Central memory CD4-positive, alpha-beta T cell (primary cell): ENCODE measurements at places on chromosomes 1 and 21.

- DNase-seq, result no peak
Measured at GRCh38 chr1:206672844-206673758, 11.6 kb upstream of the MAPKAPK2 start.

GRCh38 chr21:28632755-28633408 lies 359.8 kb downstream of the LTN1 start:
- DNase-seq, result no peak

DNA sequence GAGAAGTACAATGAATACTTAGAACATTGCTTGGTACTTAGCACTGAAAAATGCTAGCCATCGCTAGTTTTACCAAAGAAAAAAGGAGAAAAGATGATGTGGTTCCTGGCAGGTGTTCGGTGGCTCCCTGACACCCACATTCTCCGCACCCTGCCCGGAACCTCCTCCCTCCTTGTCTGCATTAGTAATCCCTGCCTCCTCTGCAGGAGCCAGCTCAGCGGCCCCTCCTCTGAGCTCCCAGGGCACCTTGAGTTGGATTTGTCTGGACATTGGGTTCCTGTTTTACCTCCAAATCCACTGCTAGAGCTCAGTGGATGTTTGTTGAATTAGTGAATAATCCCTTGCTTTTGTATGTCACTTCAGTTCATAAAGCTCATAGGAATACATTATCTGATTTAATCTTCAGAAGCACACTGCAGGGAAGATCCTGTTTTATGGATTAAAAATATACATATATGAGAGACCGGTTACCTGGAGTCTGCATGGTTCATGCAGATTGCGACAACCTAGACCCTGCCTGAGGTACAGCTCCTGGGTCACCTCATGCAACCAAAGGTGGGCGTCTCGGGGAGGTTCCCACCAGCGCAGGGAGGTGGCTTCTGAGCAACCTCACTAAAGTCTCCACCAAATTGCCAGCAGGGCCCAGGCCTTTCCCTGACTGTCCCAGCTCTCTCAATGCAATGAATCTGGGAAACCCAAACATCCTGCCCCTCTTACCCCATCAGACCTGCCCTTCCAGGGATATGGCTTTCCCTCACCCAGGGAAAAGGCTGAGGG lies 24.2 kb downstream of the PCAT6 start:
- no peak for DNase-seq

- no peak for DNase-seq
Measured at GRCh38 chr1:74193908-74194307, 4.1 kb downstream of the LRRIQ3 start.

DNA sequence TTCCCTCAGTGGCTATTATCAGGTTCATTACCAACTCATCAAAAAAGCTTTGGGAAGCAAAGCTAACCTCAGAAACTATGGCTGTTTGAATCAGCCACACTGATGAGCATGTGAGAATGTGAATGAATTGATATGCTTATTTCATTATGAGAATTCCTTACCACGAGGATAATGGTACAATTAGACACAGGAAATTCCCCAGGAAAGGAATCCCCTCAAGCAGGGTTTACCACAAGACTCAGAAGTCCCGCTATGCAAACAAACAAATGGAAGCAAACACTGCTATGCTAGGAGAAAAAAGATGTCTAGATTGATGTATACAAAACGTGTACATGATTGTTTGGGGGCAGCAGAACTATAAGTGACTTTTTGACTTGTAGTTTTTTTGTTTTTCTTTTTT lies 205.0 kb downstream of the HMCN1 start:
- DNase-seq, result no peak

GRCh38 chr1:65911679-65912078 lies 119.0 kb downstream of the PDE4B start:
- no peak for DNase-seq

- DNase-seq, result no peak
Measured at GRCh38 chr1:64387389-64388285, 82.3 kb upstream of the CACHD1 start.

GRCh38 chr1:180353945-180354344 lies 123.9 kb downstream of the LHX4 start:
- no peak for DNase-seq

- no peak for DNase-seq
Measured at GRCh38 chr1:27727126-27727525, 1.4 kb downstream of the FAM76A start.

DNA sequence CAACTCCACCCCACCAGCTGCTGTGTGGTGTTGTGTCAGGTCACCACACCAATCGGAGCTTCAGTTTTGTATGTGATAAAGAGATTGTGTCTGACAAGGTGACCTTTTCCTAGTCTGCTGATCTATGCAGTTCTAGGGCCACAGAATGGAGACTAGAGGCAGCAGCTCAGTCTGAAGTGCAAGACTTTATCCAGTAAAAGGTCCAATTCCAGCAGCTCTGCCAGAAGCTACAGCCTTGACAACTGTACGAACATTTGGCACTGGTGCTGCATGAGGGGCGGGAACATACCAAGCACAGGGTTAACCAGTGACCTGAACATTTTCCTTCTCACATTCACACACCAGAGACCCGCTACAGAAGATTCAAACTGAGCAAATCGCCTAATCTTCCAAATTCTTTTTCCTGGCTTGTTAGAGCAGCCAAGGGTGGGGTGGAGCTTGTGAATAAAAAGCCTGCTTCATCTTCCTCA lies 9.3 kb downstream of the FMO1 start:
- no peak for DNase-seq

DNA sequence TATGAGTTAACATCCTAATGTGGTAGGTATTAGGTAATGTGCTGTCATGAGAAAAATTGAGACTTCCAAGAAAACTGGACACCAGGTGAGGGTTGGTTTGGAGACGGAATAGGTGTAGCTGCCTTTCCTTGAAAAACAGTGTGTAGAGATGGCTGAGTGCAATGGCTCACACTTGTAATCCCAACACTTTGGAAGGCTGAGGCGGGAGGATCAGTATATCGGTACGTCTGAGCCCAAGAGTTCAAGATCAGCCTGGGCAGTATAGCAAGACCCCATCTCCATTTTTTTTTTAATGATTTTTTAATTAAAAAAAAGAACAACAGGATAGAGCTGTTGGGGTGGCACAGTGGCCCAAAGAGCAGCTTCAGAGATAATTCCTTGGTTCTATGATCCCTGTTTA lies 6.8 kb upstream of the PPP1R8 start:
- DNase-seq, result no peak

DNA sequence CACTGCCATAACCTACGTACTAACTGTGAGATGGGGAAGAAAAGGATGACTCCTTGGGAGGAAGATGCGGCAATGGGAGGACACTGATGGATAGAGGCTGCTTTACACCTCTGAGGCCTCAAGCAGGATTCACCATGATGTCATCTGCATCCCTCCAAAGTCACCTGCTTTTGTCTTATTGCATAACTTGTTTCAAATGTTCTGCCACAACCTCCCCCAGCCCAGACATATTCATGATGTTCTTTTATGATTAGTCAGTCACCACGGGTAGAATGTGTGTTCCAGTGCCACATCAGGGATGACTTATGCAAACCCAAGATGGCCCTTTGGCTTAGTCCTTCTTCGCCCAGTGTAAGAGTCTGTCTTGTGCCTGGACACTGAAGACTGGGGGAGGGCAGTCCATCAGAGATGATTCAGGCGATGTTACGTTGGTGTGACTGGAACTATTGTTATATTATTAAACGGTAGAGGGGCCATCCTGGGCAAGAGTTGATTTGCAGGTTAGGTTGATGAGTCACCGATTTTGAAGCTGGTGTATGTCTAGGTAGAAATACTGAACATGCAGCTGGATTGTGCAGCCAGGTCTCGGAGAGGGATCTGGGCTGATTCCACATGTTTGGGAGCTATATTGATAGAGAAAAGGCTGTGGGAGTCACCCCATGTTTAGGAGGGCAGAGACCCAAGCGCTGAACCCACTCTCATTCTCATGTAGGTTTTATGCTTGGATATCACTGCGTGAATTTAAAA lies 32.6 kb downstream of the RYR2 start:
- DNase-seq, result no peak

GRCh38 chr1:247434005-247434404 lies 18.0 kb downstream of the NLRP3 start:
- DNase-seq, result no peak

DNA sequence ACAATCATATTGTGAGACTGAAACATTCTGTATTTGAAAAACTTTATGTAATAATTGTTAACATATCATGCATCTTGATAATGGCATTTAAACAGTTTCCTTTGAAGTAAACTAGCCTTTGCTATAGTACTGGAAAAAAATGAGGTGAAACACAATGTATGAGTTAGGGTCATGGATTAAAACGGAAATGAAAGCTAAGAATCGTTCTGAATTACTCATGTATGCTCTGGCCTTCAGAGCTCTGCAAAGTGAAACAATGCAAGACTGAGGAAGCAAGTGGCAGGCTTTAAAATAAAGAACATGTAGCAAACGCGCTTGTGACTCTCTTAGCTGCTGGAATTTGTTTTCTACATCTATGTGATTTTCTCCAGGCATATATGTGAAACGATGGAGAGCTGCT lies 317.1 kb downstream of the DPYD start:
- no peak for DNase-seq

- DNase-seq, result no peak
Measured at GRCh38 chr1:230108580-230108979, 41.5 kb downstream of the GALNT2 start.

DNA sequence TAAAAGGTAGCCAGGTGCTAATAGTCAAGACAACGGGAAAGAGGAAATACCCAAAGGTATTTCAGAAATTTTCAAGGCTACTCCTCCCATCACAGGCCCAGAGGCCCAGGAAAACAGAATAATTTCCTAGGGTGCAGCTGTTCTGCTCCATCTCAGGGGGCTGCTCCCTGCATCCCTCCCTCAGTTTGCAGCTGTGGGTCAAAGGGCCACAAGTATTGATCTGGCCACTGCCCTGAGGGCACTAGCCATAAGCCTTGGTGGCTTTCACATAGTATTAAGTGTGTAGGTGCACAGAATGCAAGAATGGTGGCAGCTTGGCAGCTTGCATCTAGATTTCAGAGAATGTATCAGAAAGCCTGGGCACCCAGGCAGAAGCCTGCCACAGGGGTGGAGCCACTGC lies 179.5 kb downstream of the TTLL7 start:
- DNase-seq, result no peak

GRCh38 chr1:167973832-167974231 lies 37.0 kb upstream of the MPC2 start:
- DNase-seq, result no peak

DNA sequence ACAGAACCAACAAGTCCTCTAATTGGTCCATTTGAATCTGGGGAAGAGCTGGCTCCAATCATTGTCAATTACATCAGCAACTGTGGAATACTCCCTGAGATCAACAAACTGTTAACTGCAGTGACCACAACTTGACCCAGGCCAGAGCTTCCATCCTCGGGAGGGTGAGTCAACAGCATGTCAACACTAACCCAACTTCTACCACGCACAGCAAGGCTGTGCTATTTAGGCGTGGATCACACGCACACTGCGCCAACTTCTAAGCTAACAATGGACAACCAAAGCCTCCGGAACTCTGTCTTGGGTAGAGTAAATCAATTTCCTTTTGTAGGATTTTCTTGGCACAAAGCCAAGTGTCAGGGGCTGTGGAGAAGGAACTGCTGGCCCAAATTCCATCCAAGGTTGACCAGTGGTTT lies 30.4 kb downstream of the APP start:
- no peak for DNase-seq

DNA sequence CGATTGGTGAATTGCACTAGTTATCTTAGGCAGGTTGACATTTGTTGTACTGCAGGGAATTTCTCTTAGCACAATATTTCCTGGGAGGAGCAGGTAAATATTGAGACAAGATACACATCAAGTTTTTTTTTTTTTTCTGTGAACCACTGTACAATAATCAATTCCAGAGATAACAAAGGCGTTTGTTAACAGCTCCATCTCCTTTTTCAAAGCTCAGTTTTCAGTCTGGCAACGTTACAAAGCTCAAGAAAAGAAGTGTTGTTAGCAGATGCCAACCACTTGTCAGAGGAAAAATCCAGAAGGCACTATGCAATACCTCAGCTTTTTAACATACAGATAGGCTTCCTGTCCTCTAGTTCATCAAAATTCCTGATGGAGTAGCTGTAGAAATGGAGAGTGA lies 40.9 kb upstream of the DAB1 start:
- DNase-seq, result no peak

DNA sequence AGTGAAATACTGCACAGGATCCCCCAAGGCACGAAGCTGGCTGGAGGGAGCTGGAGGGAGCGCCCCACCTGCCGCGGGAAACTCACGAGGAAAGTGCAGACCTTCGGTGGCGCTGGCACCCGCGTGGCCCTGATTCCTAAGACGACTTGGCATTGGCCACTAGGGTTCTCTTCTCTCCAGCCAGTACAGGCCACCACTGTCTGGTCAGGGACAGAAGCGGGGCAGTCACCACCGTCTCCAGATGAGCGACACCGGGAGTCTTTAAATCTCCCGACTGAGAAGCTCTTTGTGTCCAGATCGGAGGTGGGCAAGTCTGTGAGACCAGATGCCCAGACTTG lies 19.2 kb upstream of the CHIA start:
- DNase-seq, result no peak

DNA sequence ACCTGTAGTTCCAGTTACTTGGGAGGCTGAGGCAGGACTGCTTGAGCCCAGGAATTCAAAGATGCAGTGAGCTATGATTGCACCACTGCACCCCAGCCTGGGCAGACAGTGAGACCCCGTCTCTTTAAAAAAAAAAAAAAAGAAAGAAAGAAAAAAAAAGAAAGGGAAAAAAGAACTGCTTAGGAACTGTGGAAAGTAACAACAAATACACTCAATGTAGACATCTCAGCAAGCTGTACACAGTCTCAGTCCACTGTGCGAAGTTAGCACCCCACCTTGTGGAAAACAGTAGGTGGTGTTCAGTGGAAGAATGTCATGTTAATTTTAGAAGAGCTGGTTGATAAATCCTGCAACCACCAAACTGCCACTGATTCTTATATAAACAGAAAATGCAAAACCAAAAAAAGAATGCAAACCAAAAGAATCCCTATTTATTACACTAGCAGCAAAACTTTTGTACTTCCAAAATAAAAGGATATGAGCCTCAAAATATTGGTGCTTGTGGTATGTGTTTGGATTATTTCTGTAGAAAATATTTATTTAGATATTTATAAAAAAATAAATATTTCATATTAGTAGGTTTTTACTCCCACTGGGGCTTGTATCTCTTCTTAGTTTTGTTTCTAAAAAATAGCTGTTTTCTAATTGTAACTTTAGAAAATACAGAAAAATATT lies 31.1 kb downstream of the ALG14 start:
- DNase-seq, result no peak

- DNase-seq, result no peak
Measured at GRCh38 chr1:101144671-101145448, 92.0 kb upstream of the S1PR1 start.

DNA sequence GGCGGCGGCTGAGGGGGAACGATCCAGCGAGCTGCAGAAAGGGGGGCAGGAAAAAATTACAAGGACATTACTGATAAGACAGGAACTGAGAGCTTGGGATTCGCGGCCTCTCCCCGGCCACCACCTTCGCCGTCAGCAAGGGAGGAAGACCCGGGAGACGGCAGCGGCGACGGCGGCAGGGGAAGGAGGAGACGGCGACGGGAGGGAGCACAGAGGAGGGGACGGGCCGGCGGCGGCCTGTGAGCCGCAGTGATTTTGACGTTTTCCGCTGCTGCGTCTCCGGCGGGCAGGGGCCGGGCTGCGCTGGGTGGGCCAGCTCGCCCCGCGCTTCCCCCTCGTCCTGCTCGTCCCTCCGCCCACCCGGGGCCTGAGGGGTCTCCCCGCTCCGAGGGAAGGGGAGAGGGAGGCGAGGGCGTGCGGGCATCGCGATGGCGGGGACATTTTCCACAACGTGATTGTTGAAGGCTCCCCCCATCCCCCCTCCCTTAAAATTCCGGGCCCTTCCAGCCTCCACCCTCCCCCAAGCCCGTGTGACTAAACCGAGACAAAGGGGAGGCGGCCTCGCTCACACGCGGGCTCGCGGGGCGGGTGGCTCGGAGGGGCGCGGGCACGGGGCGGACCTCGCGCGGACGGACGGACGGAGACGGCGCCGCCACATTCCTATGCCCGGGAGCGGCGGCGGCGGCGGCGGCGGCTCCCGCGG lies 407 bp downstream of the CAMSAP2 start:
- DNase-seq, result peak; percentile 67
